Mammary epithelial cell (primary cell): ENCODE measurements at places on chromosomes 7 and 10. TPM values are rescaled to one million over a fixed set of nuclear protein-coding genes. Genes with fewer than 3 reads are reported as not detected.

- no peak for DNase-seq
Observed at GRCh38 chr7:151289891-151290290, 41.4 kb upstream of the SMARCD3 start.

GRCh38 chr7:151699928-151700319 lies 177.0 kb downstream of the PRKAG2 start:
- DNase-seq: no peak

DNA sequence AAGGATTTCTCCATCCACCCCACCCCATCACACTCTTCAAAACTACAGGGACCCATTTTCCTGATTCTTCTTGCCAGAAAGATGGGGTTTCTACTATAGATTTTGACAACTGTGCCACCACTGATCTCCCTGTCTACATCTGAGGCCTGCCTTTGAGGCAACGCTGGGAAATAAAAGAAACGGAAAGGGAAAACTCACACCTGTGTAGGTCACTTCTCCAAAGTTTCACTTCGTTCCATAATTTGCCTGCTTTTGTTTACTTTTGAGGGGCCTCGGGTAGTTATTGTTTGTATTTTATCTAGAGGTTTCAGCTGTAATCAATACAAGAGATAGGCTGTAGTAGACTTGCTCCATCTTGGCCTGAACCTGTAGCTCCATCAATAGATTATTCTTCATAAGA lies 56.1 kb downstream of the RAPGEF5 start:
- no peak for DNase-seq

GRCh38 chr7:131652934-131653333 lies 96.5 kb upstream of the PODXL start:
- DNase-seq: no peak

DNA sequence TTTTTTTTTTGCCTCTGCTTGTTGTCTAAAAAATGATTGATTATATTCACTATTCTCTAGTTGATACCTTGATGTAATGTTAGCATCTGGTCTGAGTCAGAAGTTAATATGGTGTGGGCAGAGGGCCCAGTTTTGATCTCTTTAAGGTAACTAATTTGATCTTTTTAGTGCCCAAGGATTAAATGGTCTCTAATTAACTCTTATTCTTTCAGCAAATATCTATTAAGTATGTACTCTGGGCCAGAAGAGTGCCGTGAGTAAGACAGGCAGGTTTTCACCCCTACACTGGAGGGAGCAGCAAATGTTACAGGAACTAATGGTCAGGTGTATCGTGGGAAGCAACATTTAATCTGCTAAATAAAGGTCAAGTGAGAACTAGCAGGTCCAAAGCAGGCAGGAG lies 144.6 kb upstream of the COL1A2 start:
- DNase-seq: no peak

Gene MET
- 85.8 TPM for polyA plus RNA-seq

Gene NUTM2A
- 0.58 TPM for polyA plus RNA-seq

DNA sequence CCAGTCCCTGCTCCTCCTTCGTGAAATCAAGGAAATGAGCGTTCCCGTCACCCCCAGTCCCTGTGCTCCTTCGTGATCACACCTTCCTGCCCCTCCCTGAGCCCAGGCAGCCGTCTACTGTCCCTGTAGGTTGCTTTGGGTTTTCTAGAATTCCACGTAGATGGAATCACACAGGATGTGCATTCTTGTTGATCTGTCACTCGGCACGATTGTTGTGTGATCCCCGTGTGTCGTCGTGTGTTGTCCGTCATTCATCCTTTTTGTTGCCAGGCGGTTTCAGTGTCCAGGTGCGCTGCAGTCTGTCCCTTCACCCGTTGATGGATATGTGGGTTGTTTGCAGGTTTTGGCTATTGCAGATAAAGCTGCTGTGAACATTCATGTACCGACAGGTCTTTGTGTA lies 9.4 kb downstream of the MTG1 start:
- DNase-seq: no peak

Gene POP7
- 65.2 TPM for polyA plus RNA-seq

Gene SLC18A3
- not detected for polyA plus RNA-seq

DNA sequence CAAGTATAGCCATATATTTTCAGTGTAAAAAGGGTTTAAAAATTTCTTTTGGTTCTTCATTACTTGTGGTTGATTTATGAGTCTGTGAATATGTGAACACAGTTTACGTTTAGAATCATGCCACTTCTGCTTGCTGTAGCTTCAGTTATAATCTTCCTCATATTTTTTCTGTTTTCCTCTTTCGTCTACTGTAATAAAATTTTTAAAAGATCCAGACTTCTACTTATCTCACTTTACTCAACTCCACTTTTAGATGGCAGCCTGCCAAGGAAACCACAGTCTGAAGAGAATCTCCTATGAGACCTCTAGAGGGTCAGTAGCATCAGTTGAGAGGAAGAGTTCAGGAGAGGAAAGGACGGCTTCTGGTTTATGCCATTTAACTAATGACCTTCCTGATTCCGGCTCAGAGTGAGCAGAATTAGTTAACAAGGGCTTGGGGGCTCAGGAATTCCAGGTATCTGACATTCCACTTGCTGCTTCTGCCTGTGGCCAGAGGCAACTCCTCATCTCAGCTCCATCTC lies 21.4 kb downstream of the CREB5 start:
- DNase-seq: no peak

Gene CFAP43
- polyA plus RNA-seq: 0.17 TPM

DNA sequence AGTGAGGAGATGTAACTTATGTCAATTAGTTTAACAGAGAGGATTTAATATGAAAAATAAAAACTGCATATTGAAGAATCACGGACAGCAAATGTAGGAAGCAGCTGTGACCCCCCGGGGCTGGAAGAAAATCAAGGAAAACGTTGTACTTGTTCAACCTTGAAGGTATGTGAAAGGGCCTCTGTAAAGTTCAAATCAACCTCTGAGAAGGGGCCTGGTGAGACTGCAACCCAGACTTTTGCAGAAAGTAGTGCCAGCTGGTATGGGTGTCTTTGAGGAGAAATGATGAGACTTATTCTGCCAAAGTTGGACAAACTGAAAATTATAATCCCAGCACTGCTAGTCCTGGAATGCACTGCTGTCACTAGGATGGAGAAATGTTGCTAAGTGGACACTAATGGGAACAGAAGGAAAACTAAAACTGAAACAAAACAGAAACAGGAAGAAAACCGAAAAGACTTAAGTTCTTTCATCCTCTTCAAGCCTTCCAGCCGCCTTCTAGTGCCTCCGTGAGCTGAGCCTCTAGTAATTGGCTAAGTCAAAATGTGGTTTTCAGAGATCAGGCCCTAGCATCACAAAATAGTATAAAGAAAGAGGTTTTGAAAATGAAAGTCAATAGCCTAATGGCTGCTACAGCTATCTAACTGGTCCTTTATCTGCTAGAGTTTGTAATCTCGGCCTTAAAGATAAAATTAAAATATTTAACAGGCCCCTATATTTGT lies 253.7 kb upstream of the SORCS1 start:
- DNase-seq: no peak

Gene HOXA6
- 0.71 TPM for polyA plus RNA-seq

- DNase-seq: no peak
Observed at GRCh38 chr7:155326385-155326784, 28.7 kb downstream of the INSIG1 start.

Gene ZPBP
- polyA plus RNA-seq: not detected

DNA sequence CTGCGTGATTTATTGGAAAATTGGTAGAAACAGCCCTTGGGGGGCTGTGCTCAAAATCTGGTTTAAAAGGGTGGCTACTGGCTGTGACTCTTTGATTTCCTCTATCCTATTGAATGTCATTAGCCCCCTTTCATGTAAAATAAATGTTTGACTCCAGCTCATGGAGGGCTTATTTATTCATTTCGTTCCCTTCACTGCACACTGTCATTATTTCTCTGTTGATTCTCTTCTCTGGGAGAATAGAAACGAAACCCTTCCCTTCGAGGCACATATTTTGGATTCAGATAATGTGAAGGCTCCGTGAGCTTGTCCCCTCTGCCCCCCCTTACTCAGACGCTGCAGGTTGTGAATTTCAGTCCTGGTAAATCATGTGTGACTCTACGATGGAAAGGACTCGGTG lies 203.9 kb upstream of the GPR26 start:
- DNase-seq: no peak

DNA sequence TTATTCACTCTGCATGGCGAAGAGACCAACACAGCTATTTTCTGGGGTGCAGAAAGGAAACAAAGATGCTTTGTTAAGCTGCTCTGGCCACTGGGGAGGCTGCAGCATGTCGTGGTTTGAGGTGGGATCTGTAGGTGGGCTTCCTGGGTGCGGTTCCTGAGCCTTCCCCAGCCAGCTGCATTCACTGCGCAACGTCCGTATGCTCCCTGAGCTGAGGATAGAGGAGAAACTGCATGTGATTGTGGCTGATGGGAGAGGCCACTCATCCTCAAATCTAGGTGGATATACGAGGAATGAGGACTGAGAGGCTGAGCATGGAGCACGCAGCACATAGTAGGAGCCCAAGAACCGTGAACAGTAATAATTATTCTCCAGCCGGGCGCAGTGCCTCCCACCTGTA lies 9.9 kb upstream of the DNAAF5 start:
- no peak for DNase-seq

Gene CALD1
- polyA plus RNA-seq: 151 TPM

Gene PRPS1L1
- not detected for polyA plus RNA-seq

Gene BEND7
- polyA plus RNA-seq: 1.4 TPM
